NT2/D1 (cell line): ENCODE measurements at places on chromosomes 16 and 17.

DNA sequence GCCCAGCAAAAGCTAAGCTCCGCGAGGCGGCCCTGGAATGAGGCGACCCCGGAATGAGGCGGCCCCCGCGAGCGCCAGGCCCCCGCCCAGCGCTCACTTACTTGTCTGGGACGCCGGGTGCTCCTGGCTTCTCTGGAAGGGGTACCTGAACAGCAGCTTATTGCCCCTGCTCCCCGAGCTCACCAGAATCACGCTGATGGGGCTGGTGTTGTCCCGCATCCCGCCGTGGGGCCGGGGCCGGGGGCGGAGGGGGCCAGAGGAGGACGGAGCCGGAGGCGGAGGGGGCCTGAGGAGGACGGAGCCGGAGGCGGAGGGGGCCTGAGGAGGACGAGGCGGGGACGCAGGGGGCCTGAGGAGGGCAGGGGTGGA is 440 bp downstream of the NPRL3 start:
- DNase-seq: no peak

DNA sequence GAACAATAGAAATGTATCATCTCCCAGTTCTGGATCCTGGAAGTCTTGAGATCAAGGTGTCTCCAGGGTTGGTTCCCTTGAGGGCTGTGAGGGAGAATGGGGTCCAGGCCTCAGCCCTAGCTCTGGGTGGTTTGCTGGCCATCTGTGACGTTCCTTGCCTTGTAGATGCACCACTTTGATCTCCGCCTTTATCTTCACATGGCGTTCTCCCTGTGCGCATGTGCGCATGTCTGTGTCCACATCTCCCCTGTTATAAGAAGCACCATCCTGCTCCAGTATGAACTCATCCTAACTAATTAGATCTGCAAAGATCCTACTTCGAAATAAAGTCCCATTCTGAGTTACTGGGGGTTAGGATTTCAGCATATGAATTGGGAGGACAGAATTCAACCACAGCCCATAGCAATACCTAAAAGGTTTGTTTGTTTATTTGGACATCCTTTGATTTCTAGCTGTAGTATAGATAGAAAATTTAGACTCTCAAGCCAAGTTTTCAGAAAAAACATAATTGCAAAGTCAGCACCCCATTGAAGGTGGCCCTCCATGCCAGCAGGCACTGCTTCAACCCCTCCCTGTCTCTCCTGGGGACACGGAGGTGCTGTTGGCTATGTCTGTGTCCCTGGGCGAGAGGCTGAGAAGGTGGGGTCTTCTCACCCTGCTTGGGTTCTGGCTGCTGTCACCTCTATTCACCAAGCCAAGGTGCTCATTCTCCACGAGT is 2.8 kb upstream of the TMEM238L start:
- no peak for DNase-seq

DNA sequence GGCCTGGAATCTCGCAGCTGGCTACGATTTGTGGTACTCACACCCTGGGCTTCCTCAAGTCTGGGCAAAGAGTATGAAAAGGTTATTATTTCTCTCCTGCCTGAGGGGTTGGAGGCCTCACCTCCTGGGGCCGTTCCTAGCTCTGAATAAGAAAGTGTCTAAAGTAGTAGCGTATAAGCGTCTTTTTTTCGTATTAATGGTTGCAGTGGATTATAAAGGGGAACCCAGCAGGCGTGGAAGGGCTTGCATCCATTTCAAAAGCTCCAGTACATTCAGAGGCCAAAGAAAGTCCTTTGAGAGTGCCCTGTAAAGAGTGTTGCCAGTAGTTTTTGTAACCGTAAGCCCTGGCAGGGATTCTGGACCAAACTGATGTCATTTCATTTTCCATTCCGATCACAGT is 72.2 kb upstream of the MPHOSPH6 start:
- DNase-seq: no peak

DNA sequence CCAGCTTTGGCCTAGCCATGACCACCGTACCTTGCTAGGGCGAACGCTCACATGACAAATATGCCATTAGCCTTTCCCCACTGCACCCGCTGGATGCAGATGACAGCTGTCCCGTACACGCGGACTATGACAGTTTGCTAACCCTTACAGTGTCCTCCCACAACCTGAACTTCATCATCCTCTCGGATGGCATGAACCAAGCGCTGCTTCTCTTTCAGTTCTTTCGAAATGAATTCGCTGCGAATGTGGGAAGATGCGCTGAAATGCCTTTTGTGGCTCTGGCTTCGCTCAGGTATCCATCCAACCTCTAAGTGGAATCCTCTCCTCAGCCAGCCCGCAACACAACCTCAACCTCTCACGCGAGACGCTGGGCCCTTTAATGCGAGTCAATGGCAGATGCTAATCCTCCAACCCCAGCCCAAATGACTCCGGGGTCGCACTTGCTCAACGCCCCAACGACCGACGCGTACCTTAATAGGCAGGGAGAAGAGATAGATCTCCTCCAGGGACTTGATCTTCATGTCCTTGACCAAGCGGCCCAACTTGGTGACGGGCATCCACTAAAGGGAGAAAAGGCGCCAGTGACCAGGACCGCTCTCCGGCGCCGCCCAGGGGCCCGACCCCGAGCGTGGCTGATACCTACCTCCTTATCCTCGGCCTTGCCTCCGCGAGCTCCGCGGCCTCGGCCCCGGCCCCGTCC is 670 bp downstream of the RPS2 start:
- DNase-seq: no peak

DNA sequence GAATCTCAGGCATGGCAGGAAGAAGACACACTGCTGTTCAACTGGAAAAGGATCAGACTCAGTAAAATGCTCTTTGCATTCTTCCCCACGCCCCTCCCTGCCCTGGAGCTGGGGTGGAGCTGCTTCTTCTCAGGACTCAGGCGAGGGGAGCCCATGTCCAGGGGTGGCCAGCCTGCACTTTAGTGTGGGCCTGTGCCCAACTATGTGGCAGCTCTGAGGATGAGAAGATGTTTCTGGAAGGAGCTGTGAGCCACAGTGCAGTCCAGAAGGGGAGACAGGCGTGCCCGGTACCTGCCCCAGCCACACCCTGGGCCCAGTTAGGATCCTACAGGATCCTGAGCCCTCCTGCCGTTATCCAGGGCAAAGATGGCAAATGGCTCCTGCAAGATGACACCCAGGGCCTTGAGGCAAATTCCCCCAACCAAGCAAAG is 120.3 kb downstream of the ANKRD11 start:
- no peak for DNase-seq

DNA sequence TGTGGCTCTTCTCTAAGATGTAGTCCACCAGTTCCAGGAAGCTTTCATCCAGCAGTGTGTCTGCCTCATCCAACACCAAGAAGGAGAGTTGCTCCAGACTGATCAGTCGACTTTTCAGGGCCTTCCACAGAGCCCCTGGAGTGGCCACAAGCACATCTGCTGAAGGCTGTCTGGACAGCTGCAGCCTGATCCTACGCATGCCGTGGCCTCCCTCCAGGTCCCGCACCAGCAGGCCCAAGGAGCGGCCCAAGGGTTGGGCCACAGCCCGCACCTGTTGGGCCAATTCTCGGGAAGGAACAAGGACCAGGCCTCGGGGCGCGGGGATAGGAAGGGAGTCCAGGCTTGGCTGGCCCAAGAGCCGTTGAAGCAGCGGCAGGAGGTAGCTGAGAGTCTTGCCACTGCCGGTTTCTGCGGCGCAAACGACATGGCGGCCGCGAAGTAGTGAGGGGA is 729 bp downstream of the DDX28 start:
- no peak for DNase-seq

- DNase-seq: no peak
Observed at GRCh38 chr17:77527409-77527808, 386.6 kb downstream of the SEC14L1 start.

GRCh38 chr16:61149709-61150108 is 886.5 kb downstream of the CDH8 start:
- no peak for DNase-seq

GRCh38 chr16:30660424-30661261 is 2.4 kb downstream of the FBRS start:
- no peak for DNase-seq
